GM23338 (cell line): ENCODE measurements at places on chromosomes 11 and 22. TPM values are rescaled to one million over a fixed set of nuclear protein-coding genes. Genes with fewer than 3 reads are reported as not detected.
A peak's percentile ranks its signal among the peaks of the same experiment; 100 is the strongest.

DNA sequence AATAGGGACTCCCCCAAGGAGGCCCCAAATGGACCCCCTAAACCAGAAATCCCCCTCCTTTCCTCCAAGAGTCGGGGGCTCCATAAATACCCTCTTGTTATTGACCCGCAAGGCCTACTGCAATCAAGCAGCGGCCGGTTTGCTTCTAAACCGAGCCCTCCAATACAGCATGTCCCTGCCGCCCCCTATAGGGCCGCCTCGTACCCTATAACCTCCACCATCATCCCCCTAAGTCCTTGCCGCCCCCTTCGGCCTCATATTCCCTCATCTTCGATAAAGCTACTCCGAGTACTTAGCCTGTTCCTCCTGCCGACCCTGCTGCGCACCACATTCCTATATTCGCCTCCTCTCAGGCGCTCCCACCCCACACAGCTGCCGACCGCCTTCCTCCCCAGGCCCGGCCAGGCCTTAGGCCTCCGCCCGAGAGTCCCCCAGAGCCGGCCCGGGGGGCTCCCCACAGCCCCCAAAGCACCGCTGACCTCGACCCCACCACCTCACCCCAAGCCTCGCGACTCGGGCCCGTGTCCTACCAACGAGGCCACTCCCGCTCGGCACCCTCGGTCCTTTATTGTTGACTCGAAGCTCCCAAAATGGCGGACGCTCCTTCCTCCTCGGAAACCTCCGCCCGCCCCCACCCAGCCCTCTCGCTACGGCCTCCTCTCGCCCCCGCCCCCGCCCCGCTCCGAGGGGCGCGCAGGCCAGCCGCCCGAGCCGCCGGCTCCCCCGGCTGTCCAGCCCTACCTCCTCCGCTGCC lies 430 bp downstream of the DDX6 start:
- peak; percentile 74 for DNase-seq

- no peak for DNase-seq
Measured at GRCh38 chr11:21489416-21490115, 703.3 kb upstream of the ANO5 start.

DNA sequence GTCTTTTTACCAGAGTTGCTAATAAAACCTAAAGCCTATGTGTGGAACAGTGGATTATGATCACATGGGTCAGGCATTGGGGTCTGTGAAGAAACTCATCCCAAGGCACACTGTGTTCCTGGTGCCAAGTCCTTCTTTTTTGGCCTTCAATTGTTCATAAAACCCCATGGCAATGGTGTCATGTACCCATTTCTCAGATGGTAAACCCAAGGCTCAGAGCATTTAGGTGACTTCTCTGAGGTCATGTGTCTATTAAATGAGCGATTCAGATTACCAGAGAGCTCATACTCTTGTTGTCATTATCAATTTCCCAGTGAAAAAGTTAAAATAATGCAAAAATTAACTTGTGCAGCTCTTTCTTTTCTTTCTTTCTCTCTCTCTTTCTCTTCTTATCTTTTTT lies 272.8 kb upstream of the SYN3 start:
- DNase-seq: no peak

Gene TREH
- 0.24 and 0.36 TPM in 2 replicates for polyA plus RNA-seq

GRCh38 chr11:81237139-81237538 lies 1496.5 kb downstream of the FAM181B start:
- DNase-seq: peak; percentile 74

Gene JHY
- polyA plus RNA-seq: 0.63 and 0.97 TPM in 2 replicates

Gene IGSF22
- 0.37 and 0.85 TPM in 2 replicates for polyA plus RNA-seq

GRCh38 chr11:39367534-39367933 lies 2091.9 kb downstream of the LRRC4C start:
- DNase-seq: no peak

- peak; percentile 95 for DNase-seq
Measured at GRCh38 chr11:131064373-131064991, 148.2 kb upstream of the SNX19 start.

DNA sequence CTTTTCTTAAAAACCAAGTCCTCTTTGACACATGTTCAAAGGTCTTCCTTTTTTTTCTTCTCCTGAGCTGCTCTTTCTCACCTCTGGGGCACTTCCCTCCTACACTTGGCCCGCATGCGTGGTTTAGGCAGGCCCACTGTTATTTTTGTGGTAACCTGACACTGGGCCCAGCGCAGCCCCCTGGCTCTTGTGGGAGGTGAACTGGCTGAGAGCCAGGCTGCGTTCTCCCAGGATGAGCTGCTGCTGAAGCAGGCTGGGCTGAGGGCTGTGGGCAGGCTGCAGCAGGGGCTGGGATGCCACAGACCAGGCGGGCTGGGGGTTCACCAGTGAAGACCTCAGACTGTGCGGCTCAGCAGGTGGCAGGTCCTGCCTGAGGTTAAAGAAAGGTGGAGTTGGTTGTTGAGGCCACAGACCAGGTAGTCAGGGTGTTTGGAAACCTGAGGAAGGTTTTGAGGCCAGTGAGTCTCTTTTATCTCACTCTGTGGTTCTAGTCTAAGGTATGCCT lies 72.4 kb downstream of the TEAD1 start:
- peak; percentile 95 for DNase-seq

DNA sequence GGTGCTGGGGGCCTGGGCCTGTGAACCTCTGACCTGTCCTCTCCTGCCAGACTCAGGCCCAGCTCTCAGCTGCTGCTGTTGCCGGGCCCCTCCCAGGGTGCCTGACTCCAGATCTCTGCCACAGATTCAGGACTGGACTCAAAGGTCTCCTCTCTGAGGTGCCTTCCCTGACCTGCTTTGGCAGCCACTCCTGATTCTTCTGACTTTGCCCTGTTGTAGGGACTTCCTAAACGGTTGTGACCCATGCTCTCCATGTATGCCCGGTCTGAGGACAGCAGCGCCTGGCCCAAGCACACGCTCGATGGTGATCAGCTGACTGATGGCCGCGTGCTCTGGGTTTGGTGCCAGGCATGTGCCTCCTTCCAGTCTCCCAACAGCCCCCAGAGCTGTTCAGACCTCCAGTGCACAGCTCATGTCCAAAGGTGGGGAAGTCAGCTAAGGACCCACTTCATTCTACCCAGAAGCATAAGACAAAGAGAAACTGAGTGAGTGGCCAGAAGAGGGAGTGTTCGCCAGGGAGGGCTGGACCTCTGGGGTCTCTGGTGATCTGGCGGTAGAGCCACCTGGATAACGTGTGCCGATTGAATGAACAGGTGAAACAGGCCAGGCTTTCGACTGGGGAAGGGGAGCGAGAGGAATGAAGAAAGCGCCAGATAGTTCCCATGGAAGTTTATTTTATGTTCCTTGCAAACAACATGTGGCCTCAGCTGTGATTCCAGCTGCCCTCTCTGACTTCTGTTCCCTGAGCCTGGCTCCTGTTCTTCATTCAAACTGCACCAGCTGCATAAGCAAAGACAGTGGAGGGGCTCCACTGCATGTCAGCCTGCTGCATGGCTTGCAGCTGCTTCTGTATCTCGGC lies 8.1 kb upstream of the TOP3B start:
- DNase-seq: peak; percentile 31

Gene SORL1
- polyA plus RNA-seq: 20.1 and 23.0 TPM in 2 replicates

Gene OR52A1
- polyA plus RNA-seq: 0.73 and 0.82 TPM in 2 replicates

Gene GRAMD1B
- polyA plus RNA-seq: 3.7 and 4.6 TPM in 2 replicates

Gene CD3E
- not detected in 2 replicates for polyA plus RNA-seq

DNA sequence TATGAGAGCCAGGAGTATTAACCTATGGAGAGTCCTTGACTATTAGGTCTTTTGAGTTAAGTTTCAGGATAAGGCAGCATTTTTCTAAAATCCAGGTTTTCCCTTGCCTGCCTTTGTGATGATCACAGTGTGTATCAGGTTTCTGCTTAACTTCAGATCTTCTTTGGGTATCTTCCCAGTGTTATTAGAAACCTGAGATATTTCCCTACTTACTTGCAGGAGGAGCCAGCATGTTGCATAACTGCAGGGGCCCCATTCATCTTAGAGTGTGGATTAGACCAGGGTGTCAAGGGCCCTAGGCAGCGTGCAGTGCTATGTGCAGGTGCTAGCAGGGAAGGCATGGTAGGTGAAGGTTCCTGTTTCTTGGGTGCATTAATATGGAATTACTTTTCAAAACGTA lies 69.5 kb downstream of the ZNRF3 start:
- no peak for DNase-seq

GRCh38 chr22:20458530-20459151 lies 21.0 kb upstream of the SCARF2 start:
- DNase-seq: no peak

DNA sequence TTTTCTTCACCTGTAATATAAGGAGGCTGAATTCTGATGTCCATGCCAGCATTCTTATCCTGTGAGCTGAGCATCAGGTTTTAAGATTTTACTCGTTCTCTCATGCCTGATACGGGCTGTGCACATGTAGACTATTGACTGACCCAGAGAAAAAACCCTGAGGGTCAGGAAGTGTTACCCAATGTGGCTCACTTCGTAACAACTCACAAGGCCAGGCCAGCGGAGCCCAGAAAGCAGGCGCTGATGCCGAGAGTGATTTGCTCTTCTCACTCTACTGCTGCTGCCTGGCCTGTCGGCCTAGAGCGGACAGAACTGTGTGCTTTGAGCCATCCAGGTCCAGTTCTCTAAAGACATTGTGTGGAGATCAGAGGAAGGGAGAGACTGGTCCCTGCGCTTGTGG lies 10.8 kb downstream of the THYN1 start:
- no peak for DNase-seq
